ENCODE measurements at places on chromosomes 5 and 9. TPM values are rescaled to one million over a fixed set of nuclear protein-coding genes. Genes with fewer than 3 reads are reported as not detected.
A peak's percentile ranks its signal among the peaks of the same experiment; 100 is the strongest.

The IFNA21 gene
- not detected for total RNA-seq

The SPATA31E1 gene
- not detected for total RNA-seq

The AQP7 gene
- 0.17 TPM for total RNA-seq

The GALNT12 gene
- total RNA-seq, result 0.81 TPM

The IFNA17 gene
- not detected for total RNA-seq

The EDIL3 gene
- 109 TPM for total RNA-seq

The ZNG1F gene
- 3.6 TPM for total RNA-seq

DNA sequence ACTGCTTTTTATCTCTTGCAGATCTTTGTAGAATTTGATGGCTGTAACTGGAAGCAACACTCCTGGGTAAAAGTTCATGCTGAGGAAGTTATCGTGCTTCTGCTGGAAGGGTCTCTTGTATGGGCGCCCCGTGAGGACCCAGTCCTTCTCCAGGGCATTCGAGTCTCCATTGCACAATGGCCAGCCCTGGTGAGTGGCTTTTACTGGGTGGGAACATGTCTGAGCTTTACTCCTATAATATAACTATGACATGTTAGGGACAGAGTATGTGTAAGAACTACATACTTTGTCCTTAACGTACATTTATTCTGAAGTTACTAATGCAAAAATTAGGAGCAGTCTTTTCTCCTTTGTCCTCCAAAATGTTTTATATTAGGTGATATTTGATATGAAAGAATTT, 20.2 kb downstream of the KDM3B start:
- no peak for DNase-seq

GRCh38 chr5:149416987-149417710, 38.1 kb upstream of the IL17B start:
- no peak for DNase-seq

DNA sequence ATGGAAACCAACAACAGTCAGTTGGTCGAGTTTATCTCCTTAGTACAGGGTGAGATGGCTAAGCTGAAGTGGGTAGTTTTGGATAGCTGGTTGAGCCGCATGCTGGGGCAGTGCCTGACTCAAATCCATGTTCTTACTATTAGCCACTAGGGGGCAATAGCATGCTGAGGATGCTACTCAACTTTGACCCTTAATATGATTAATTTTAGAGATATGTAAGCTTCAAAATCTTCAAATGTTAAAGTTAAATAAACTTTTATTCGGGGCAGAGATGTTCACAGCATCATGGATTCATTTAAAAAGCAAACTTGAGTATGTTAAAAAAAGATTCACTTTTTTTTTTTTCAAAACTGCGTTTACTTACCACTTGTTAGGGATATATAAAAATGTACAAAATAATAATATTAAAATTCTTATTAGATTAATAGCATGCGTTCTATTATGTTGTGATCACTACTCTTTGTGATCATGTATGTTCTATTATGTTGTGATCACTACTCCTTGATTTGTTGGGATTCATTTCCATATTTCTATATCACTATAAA, 57.0 kb downstream of the C9orf153 start:
- peak; percentile 55 for DNase-seq

DNA sequence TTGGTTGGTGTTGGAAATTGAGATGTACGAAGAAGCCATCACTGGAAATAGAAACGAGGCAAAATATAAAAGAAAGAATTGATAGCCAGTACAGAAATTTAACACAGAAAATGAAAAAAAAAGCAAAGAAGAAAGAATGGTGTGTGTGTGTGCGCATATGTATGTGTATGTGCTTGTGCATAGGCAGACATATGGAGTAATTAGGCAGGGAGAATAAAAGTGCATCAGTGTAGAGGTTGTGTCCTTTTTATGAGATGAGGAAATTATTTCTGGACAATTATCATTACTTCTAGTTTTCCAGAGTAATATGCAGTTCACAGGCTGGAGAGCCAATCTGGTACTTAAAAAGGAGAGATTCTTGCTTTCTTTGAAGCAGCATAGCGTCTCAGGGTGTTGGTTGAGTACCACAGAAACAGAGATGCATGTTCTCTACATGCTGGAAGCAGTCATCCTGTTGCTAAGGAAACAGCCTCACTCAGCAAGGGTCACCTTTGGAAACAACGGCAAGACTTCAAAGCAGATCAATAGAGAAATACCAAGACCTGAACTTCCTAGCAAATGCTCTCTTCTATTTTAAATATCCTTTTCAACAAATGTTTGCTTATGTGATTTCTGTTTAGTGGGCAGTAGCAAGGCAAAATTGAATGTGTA, 172.7 kb downstream of the TAF11L14 start:
- DNase-seq, result no peak

- DNase-seq, result no peak
Measured at GRCh38 chr5:176670449-176670848, 23.2 kb downstream of the TSPAN17 start.

GRCh38 chr5:60439552-60439951, 260.4 kb downstream of the DEPDC1B start:
- DNase-seq, result no peak

DNA sequence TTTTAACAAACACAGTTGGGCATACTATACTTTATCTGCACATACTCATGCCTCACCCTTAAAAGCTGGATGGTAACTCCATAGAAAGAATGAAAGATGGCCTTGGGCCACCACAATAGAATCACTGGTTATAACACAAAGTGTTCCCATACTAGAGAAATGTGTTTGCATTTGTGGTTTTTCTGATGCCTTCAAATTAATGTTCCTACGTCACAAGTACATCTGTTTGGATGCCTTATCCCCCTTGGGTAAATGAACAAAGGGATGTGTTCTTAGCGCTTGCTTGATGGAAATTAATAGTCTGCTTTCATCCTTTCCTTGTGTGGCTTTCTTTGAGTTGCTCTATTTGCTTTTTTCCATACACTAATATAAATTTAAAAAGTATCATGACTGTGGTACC, 291.1 kb upstream of the PDE4D start:
- DNase-seq, result peak; percentile 77

- peak; percentile 69 for DNase-seq
Measured at GRCh38 chr9:78612091-78612490, 315.2 kb downstream of the PSAT1 start.

GRCh38 chr9:131012023-131012334, 3.0 kb downstream of the LAMC3 start:
- no peak for DNase-seq

GRCh38 chr5:126139773-126140172, 283.4 kb upstream of the GRAMD2B start:
- DNase-seq, result peak; percentile 83

GRCh38 chr9:89750117-89750791, 145.4 kb downstream of the GADD45G start:
- DNase-seq, result no peak

GRCh38 chr5:37757980-37758582, 81.8 kb downstream of the GDNF start:
- peak; percentile 53 for DNase-seq

DNA sequence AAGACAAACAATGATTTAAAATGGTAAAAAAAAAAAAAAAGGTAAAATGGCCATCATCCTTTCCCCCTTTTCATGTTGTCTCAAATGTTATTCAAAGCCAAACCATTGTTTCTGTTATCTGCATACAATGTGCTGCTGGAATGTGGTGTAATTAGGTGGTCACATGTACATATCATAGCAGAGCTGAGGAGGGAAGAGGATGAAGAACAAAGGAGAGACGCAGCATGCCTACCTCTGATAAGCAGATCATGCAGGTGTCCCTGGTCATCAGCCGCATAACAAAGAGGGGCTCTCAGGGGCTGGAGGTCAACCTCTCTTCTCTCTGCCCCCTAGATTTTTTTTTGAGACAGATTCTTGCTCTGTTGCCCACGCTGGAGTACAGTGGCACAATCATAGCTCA, 141.0 kb downstream of the CARTPT start:
- no peak for DNase-seq

GRCh38 chr5:8048920-8049319, 180.0 kb downstream of the MTRR start:
- no peak for DNase-seq
